ENCODE measurements at places on chromosomes 1 and 21.

GRCh38 chr1:93056649-93057048, 22.4 kb upstream of the MTF2 start:
- DNase-seq, result no peak

- no peak for DNase-seq
These were observed 14.1 kb downstream of the RGL1 start for GRCh38 chr1:183819059-183819458.

- no peak for DNase-seq
These were observed 240.9 kb downstream of the KCTD3 start for GRCh38 chr1:215807911-215808436.

DNA sequence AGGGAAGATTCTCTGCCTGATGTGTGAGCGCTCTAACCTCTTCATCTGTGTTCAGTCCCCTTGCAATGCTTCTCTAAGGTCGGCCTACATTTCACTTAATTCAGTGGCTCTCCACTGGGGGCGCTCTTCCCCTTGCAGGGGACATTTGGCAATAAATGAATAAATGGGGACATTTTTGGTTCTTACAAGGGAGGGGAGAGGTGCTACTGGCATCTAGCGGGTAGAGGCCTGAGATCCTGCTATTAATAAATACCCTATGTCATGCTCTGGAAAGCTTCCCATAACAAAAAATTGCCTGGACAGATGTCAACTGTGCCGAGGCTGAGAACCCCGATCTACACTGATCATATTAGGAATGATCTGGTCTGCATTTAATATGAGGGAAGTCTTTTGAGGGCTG, 25.9 kb upstream of the DNAJC11 start:
- peak; percentile 49 for DNase-seq

DNA sequence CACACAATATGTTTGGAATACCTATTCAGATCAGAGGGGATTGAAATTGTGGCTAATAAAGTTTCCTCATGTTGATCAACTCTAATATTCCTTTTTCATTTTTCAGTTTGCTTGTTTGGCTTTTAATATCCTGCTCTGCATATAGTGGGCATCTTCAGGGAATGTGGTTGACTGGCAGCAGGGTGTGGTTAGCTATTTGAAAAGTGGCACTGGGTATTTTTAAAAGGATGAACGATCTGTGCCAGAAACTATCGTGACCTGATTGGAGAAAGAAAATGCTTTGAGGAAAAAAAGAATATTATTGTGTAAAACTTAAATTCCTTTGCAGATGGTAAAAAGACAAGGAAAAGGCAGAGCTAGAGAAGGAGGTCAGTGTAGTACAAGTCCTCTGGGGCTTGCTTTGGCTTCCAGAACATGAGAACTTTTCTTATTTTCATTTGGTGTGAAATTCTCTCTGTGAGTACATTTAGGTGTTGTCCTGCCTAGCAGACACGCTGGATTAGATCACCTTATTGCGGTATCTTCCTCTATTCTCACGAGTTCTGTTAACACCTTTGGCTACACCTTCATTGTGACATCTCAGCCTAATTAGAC, 329.7 kb upstream of the SNX7 start:
- DNase-seq, result no peak

- DNase-seq, result no peak
These were observed 202.9 kb downstream of the FMN2 start for GRCh38 chr1:240294566-240294965.

DNA sequence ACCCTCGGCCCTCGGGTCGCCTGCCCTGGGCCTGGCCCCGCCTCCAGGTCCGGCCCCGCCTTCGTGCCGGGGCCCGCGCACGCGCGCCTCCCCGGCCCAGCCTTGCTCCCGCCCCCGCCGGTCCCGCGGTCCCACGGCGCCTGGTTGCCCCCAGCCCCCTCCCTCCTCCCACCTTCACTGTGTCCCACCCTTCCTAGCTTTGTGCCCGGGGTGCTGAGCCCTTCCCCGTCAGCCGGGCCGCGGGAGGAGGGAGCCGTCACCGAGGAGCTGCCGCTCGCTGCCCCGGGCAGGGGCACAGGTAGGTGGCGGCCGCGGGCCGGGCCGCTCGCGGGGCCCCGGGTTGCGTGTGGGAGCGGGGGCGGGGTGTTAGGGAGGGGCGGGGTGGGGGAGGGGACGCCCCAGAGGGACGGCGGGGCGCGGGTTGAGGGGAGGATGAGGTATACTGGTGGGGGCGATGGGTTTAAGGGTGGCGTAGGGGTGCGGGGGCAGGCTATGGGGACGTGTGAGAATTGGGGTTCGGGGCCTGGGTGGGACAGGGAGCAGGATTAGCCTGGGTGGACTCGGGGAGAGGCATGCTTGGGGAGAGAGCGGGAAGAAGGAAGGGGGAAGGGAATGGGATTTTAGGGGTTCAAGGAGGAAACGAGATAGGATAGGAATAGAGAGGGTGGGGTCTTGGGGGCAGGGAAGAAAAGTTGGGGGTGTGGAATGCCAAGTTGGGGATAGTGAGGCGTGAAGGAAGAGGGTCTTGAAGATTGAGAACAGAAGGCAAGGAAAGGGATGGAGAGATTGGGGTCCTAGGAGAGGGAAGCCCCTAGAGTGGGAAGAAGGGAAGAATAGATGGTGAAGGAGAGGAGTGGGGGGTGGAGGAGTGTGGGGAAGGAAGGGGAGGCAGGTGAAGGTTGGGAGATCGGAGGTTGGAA, at the start of gene LRRC42:
Gene LRRC42 (plus strand): TSS at position 99 of the 920 bp plus-strand sequence. CDS start 5,650 bp downstream, outside the sequence.
- DNase-seq, result no peak

DNA sequence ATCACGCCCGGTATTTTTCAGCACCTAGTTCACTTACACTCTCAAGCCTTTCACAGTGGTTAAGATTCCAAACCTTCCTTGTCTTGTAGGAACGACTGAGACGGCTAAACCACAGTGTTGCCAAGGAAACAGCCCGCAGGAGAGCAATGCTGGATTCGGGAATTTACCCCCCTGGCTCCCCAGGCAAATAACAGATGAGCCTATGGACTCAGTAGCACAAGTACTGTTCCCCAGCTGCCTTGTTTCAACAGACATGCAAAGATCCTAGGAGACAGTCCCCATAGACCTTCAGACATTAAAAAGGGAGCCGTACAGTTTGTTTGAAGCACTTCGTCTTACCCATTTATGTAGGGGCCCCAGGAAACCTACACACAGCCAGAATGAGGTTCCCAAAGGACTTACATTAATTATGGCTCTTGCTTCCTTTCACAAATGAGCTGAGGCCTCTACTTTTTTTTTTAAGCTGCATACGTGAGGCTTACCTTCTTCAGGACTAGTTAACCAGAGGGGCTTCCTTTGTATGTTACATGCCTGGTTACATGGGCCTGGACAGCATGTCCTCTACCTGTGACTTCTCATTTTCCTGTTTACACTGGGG, 2.7 kb downstream of the SNAPIN start:
- no peak for DNase-seq

- no peak for DNase-seq
These were observed 51.2 kb downstream of the OPTC start for GRCh38 chr1:203544978-203545816.

GRCh38 chr1:44945967-44946366, 40.4 kb downstream of the EIF2B3 start:
- DNase-seq, result no peak
